Stimulated activated memory B cell treated with anti-CD40 and anti-IgM and Interleukin-4, amounts not matched to agents 10 μg/mL and 1 μg/mL and 100 μg/mL, for 72 hours (primary cell): ENCODE measurements at places on chromosomes 3 and 15.

- ATAC-seq = no peak
Measured at GRCh38 chr3:133083395-133083794, 45.2 kb downstream of the TMEM108 start.

DNA sequence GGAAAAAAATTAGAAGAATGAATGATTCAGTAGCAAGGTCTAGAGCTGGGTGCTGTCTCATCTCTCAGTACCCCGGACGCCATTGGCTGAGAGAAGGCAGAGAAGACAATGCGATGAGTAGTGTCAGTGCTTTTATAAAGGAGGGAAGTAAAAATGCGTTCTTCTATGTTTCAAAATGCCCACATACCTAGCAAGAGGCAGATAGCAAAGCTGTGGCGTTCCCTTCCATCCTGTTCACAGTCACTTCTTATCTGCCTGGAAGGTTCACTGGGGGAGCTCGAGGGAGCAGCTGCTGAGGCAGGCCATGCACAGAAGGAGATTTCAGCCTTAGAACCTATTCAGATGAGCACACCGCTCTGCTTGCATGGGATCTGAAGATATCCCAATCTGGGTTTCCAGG is 234.0 kb downstream of the RPLP1 start:
- no peak for ATAC-seq

- no peak for ATAC-seq
Measured at GRCh38 chr3:100538339-100538706, 45.9 kb downstream of the TMEM45A start.

GRCh38 chr3:97430601-97431000 is 334.0 kb upstream of the ARL6 start:
- ATAC-seq = no peak

DNA sequence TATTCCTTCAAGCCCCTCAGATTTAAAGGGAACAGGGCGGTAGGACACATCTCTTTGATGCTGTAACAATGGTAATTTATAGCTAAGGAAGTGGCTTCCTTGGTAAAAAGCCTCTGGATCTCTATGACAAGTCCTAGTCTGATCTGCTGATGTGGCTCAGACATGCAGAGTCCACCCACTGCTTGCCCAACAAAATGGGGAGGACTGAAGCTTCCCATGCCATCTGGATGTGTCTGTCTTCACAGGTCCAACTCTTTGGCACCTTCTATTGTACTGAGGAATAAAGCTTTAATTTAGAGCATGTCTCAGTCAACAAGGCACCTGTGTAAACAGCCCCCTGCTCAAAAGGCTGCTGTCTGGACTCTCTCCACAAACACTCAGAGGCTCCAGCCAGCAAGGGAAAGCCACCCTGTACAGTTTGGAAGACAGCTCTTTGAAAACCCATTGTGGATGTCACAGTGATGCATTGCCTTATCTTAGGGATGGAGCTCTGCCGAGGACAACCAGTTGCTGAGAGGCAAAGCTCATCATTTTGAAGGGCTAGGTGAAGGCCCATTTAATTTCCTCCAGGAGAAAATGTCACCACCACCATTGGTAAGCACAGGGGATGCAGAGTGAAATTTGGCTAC is 348.6 kb upstream of the GRM7 start:
- ATAC-seq = peak; percentile 53

DNA sequence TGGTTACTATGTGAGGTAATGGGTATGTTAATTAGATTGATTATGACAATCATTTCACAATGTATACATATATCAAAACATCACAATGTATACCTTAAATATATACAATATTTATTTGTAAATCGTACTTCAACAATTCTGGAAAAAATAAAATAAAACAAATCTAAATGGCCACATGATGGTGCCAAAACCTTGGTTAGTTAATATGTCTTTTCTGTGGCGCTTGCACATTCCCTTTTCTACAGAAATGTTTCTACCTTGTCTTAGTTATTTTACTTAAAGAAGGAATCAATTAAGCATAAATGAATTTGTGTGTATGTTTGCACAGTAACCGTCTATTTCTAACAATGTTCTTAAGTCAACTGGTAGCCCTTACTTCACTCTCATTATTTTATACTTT is 53.4 kb downstream of the OXSM start:
- ATAC-seq = no peak

DNA sequence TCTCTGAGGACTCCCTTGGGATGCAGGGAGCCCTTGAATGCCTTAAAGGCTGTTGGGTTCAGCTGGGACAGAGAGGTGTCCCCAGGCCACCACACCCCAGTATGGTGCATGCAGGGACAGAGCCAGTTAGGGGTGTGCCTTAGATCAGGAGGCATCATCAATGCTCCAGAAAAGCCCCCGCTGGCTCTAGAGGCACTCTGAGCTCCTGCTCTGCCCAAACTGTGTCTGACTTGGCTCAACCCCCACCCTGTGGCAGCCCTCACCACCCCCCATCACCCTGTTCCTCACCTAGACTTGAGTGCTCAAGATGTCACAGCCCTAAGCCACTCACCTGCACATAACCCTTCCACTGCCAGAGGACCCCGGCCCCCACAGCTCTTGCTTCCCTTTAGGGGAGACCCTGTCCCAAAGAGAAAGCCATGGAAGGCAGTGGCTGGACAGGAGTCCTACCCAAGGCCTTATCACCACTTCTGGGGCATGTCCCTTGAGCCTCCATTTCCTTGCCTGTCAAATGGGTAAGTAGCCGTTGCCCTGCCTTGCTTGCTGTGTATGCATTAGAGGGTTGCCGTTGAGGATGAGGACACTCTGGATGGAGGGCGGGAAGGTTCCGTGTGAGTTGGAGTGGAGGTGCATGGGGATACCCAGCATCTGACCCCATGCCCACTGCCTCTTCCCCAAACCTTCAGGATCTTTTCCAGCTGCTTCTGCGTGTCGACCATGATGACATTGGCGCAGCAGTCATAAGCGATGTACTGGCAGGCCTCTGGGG is 41.4 kb downstream of the ACSBG1 start:
- ATAC-seq = no peak

DNA sequence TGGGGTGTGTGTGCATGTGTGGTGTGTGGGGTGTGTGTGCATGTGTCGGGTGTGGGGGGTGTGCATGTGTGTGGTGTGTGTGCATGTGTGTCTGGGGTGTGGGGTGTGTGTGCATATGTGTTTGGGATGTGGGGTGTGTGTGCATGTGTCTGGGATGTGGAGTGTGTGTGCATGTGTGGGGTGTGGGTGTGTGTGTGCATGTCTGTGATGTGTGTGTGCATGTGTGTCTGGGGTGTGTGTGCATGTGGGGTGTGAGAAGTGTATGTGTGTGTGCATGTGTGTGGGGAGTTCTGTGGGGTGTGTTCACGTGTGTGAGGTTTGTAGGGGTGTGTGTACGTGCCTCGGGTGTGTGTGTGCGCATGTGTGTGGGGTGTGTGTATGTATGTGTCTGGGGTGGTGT is 6.7 kb upstream of the OCA2 start:
- ATAC-seq = no peak

- no peak for ATAC-seq
Measured at GRCh38 chr3:32172420-32172819, 66.0 kb downstream of the GPD1L start.

DNA sequence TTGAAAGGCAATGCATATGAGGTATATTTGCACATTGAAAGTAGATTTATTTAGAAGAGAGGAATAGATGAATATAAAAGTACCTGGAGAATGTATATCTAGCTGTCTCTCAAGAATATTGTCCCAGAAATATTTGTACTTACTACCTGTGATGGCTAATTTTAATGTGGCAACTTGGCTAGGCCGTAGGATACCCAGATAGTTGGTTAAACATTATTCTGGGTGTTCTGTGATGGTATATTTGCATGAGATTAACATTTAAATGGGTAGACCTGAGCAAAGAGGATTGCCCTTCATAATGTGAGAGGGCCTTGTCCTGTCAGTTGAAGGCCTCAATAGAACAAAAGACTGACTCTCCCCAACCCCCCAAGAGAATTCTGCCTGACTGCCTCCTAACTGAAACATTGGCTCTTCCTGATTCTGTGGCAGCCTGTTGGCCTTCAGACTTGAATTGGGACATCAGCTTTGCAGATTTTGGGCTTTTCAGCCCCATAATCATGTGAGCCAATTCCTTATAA is 69.4 kb upstream of the FILIP1L start:
- no peak for ATAC-seq

DNA sequence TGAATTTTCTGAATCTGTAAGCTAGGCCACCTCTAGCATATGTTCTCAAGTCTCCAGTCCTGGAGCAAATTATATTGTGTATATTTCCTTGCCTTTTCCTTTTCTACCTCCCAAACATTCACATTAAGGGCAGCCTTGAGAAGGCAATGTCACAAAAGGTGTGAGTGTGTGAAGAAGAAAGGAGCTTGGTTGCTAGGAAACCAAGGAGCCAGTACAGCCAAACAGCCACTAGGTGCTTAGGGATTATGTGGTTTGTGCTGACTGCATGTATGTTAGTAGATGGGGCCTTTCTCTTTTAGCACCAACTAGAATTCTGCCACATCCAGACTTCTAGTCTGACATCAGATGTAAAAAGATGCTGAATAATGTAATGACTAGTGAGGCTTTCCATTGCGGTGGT is 118.8 kb upstream of the DAZL start:
- ATAC-seq = no peak

- ATAC-seq = peak; percentile 79
Measured at GRCh38 chr3:134249935-134250716, 533 bp downstream of the RYK start.

- no peak for ATAC-seq
Measured at GRCh38 chr3:16286751-16287543, 21.9 kb downstream of the OXNAD1 start.

GRCh38 chr3:169165196-169166158 is 498.0 kb downstream of the MECOM start:
- ATAC-seq = no peak

- ATAC-seq = no peak
Measured at GRCh38 chr3:190811775-190812480, 50.6 kb downstream of the GMNC start.

GRCh38 chr3:47394140-47394870 is 13.5 kb downstream of the PTPN23 start:
- ATAC-seq = no peak

DNA sequence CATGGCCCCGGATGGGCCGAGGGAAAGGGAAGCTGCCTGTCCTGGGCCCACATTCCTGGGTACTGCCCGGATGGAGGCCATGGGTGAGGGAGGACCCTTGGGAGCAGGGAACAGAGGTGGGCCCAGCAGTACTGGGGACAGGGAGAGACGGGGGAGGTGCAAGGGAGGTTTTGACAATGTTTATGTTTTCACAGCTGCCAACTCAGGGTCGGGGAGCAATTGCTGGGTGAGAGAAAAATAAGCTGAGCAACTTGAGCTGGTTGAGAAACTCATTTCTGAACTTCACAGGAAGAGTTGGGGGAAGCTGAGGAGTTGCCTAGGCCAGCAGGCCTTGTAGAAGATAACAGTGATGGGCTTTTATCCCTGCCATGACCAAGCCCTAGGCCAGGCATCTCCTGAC is 11.1 kb upstream of the TSPAN3 start:
- peak; percentile 9 for ATAC-seq

GRCh38 chr3:43379343-43379742 is 93.0 kb downstream of the SNRK start:
- ATAC-seq = no peak

DNA sequence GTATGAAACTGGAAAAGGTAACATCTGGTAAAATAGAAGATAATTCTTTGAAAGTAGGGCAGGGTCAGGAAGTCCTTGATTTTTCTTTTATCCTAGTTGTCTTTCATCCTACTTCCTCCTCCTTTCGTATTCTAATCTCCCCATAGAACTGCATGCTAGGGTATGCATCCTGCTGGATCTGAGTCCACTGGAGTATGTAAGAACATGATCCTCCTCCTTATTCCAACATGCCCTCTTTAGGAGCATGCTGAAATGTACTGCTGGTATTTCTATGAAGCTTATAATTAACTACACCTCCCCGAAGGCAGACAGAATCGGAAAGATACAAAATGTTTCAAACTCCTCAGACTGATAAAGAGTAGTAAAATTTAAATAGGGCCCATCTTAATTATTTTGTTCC is 493.8 kb downstream of the AGBL1 start:
- ATAC-seq = no peak

GRCh38 chr3:32457971-32458471 is 44.6 kb downstream of the CMTM6 start:
- ATAC-seq = peak; percentile 84

DNA sequence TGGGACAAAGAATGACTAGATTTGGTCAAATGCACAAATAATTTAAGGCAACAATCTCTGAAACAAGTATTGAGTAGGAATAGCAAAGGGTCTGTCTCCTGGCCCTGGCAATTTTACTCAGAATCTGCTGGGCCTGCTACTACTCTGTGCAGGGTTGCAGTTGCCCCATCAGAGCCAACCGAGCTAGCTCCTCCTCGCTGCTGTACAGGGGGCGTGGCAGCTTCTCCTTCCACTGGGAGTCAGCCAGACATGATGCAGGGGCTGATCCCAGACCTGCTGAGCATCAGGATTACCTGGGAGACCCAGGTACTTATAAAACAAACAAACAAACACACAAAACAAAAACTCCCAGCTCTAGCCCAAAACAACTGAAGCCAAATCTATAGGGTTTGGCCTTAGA is 30.5 kb upstream of the PXYLP1 start:
- no peak for ATAC-seq

DNA sequence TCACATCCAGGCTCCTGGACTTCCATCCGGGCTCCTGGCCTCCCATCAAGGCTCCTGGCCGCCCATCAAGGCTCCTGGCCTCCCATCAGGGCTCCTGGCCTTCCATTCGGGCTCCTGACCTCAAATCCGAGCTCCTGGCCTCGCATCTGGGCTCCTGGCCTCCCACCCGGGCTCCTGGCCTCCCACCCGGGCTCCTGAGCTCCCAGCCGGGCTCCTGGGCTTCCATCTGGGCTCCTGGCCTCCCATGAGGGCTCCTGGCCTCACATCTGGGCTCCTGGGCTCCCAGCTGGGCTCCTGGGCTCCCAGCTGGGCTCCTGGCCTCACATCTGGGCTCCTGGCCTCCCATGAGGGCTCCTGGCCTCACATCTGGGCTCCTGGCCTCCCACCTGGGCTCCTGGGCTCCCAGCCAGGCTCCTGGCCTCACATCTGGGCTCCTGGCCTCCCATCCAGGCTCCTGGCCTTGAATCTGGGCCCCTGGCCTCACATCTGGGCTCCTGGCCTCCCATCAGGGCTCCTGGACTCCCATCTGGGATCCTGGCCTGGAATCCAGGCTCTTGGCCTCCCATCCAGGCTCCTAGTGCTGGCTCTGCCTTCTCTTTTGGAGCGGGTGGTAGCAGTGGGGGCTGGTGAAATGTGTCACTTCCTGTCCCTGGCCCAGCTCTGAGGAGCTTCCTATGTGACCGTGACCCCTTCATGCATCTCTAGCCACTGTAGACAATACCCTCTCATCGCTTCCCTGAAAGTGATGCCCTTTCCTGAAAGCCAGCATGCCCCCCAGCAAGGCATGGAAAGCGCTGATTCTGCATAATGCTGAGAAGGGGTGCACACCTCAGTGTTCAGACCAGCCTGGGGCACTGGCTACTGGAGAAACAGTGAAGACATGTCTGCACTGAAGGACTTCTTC is 62.7 kb upstream of the BLM start:
- no peak for ATAC-seq

DNA sequence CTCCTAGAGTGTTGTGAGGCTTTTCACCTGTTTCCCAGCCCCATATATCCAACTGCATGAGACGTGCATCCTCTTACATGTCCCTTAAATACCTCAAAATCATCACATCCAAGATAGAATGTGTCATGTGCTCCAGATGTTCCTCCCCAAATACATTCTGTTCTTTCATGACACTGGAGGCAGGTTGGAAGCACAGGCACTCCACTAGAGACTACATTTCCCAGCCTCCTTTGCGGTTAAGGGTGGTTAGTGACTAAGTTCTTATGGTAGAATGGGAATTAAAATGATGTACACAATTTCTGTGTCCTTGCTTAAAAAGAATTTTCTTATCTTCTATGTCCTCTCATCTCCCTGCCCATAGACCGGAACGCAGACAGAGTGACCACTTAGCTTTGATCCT is 34.3 kb downstream of the TMEM40 start:
- no peak for ATAC-seq

GRCh38 chr3:117515309-117515708 is 805.7 kb downstream of the TUSC7 start:
- no peak for ATAC-seq
